ENCODE measurements at places on chromosomes 11 and 22.

DNA sequence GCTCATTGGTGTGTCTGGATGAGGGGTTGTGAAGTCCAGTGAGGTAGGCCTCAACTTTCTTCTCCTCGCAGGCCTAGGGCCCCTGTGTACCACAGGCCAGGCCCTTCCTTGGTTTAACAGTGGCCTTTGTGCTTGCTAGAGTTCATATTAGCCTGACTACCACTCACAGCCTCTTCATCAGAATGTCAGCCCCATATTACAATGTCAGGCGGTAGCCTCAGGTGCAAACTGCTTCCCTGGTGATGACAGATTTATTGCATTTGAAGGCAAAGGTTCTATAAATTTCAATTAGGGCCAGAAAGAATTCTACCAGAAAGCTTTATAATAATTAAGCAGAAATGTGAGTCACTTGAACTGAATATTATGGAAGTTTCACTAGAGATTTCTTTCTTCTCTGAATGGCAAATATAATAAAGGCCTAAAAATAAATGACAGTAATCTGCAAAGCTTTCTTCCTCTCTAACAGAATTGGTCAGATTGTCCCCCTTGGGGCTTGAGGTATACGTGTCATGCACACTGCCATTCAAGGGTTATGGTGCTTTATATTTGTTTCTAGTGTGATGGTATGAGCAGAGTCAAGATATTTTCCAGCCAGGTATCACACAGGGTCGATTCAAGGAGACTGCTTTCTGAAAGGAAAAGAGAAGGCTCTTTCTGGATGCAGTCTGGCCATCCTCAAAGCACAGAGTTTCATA lies 210.3 kb downstream of the CWF19L2 start:
- DNase-seq: no peak

GRCh38 chr11:46249938-46250744 lies 27.3 kb upstream of the CREB3L1 start:
- no peak for DNase-seq

- DNase-seq: no peak
These were observed 6.8 kb downstream of the QSER1 start for GRCh38 chr11:32899438-32899837.

- DNase-seq: no peak
These were observed 166.3 kb upstream of the ARHGAP20 start for GRCh38 chr11:110878513-110878912.

- no peak for DNase-seq
These were observed 362.4 kb downstream of the TENM4 start for GRCh38 chr11:79078456-79078855.
